ENCODE measurements at places on chromosomes 2 and 18. TPM values are rescaled to one million over a fixed set of nuclear protein-coding genes. Genes with fewer than 3 reads are reported as not detected.

GRCh38 chr18:42131066-42131929 lies 176.3 kb downstream of the PIK3C3 start:
- no peak for DNase-seq
- H3K4me1 ChIP-seq, result no peaks in the 10 kb centered on the region
- no peak overlapping the region for H3K27ac ChIP-seq
- H3K4me3 ChIP-seq, result no peak overlapping the region
- H3K27me3 ChIP-seq, result no peaks in the 10 kb centered on the region

GRCh38 chr18:12079491-12080237 lies 14.0 kb upstream of the ANKRD62 start:
- H3K4me3 ChIP-seq, result no peak overlapping the region
- peak; percentile 53 for DNase-seq
- H3K36me3 ChIP-seq, result no peaks in the 10 kb centered on the region
- no peaks in the 10 kb centered on the region for H3K27me3 ChIP-seq
- no peaks in the 10 kb centered on the region for H3K4me1 ChIP-seq
- H3K27ac ChIP-seq, result no peak overlapping the region

The IL36RN gene
- not detected for total RNA-seq

The CGREF1 gene
- total RNA-seq, result 10.0 TPM

DNA sequence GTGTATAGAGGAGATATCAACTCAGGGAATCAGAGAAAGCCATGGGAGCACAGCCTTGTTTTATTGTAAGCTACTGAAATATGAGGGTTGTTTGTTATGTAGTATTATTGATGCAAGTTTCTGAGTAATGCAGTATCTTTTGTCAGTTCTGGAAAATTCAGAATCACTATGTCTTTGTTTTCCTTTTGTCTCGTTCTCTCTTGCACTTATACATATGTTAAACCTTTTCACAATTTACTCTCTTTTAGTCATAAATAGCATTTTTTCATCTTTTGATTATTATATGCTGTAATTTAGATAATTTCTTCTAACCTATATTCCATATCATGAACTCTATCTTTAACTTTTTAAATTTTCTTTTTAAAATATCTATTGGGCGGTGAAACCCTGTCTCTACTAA lies 85.0 kb upstream of the COL3A1 start:
- DNase-seq, result no peak
- no peaks in the 10 kb centered on the region for H3K27me3 ChIP-seq
- no peaks in the 10 kb centered on the region for H3K36me3 ChIP-seq

Measured in fibroblast of lung (primary cell).